ENCODE measurements at places on chromosomes 3 and 15. TPM values are rescaled to one million over a fixed set of nuclear protein-coding genes. Genes with fewer than 3 reads are reported as not detected.

GRCh38 chr15:41465822-41466421, 27.8 kb upstream of the ITPKA start:
- peaks cover 79% of the 10 kb centered on the region for H3K36me3 ChIP-seq
- H3K4me1 ChIP-seq, result no peaks in the 10 kb centered on the region
- no peak overlapping the region for H3K27ac ChIP-seq

The UBE2E2 gene
- total RNA-seq, result 47.2 TPM

The CRTAP gene
- 95.1 TPM for total RNA-seq

The FAM3D gene
- 0.16 TPM for total RNA-seq

- peaks cover 4% of the 10 kb centered on the region for H3K36me3 ChIP-seq
- no peaks in the 10 kb centered on the region for H3K4me1 ChIP-seq
- no peak overlapping the region for H3K4me3 ChIP-seq
- H3K27me3 ChIP-seq, result no peaks in the 10 kb centered on the region
Observed at GRCh38 chr15:100483370-100483769, 45.4 kb downstream of the CERS3 start.

- no peaks in the 10 kb centered on the region for H3K27me3 ChIP-seq
- H3K4me1 ChIP-seq, result peaks cover 16% of the 10 kb centered on the region
- H3K27ac ChIP-seq, result peak overlapping the region; percentile 68
Observed at GRCh38 chr3:57068437-57069089, 8.1 kb downstream of the SPATA12 start.

The TTLL13 gene
- total RNA-seq, result 0.19 TPM

DNA sequence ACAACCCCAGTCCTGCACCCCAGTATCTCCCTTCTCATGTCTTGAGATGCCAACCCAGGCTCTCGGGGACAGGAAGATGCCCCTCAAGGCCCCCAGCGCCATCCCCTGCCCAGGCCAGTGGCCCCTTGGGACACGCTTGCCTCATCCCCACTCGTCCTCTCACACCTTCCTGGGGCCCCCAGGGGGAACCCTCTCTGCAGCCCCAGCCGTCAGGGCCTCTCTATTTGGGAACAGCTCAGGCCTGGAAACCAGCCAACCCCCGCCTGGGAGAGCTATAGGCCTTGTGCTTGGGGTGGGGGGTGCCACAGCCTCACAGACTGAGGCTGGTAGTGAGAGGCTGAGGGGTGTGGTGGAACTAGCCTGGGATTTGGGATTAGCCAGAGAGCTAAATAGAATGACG, 7.8 kb downstream of the LINGO1 start:
- H3K4me1 ChIP-seq, result no peaks in the 10 kb centered on the region
- H3K27me3 ChIP-seq, result peaks cover 3% of the 10 kb centered on the region
- no peak for DNase-seq
- H3K4me3 ChIP-seq, result no peak overlapping the region

The PCOLCE2 gene
- 74.3 TPM for total RNA-seq

DNA sequence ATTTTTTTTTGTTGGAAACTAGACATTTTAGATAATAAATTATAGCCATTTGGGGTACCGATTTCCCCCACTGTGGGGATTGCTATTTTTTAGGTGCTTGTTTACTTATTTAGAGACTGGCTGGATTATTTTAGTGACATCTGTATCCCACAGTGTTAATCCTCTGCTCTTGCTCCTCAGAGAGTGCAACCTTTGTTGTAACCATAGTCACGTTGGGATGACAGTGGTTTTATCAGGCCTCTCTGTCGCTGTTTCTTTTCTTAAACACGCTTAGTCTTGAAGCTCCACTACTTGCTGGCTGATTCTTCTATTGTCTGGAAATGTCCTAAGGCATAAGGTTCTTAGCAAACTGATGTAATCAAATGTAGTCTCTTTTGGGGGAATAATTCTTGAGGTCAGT, 451.6 kb upstream of the SEMA6D start:
- H3K4me1 ChIP-seq, result no peaks in the 10 kb centered on the region
- no peaks in the 10 kb centered on the region for H3K36me3 ChIP-seq
- no peak for DNase-seq
- H3K4me3 ChIP-seq, result no peak overlapping the region
- H3K27me3 ChIP-seq, result no peaks in the 10 kb centered on the region

The GOLGA6L4 gene
- 1.1 TPM for total RNA-seq

DNA sequence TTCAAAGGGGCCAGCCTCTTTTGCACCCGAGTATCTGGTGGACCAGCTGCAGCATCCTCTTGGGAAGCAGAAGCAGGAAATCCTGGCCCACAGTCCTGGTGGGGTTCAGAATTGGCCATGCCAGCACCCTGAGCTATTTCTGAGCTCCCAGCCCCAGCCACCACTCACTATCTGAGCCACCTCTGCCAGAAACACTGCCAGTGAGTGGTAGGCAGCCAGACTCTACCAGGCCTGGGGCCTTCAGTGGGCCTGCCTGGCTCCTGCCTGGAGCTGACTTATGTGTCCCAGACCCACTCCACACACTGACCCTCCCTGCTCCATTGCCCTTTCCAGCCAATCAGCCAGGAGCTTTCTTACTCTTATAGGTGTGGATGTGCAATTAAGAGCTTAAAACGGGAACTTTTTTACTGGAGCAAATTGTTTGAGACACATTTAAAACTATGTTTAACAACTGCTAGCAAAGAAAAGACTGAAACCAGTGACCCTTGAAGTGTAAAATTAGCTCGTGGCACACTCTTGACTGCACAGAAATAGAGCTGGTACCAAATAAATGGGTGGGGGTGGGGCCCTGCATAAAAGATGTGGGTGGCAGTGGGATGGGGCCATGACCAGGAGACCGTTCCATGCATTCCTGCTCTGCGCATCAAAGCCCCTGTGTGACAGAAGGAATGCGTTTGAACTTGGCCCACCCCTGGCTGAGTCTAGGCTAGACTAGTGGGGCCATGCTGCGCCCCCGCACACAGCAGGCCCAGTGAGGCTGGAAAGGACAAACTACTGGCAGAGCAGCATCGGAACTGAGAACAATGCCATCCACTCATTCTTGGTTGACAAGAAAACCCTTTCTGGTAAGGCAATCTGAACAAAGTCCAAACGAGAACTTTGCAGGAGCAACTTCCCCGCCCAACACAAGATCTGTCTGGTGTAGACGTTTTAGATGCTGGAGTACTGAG, 48.0 kb downstream of the CTNNB1 start:
- H3K27me3 ChIP-seq, result no peaks in the 10 kb centered on the region
- DNase-seq, result peak; percentile 37
- H3K27ac ChIP-seq, result peak overlapping the region; percentile 21
- peaks cover 41% of the 10 kb centered on the region for H3K4me1 ChIP-seq

GRCh38 chr3:121793078-121793477, 41.8 kb downstream of the IQCB1 start:
- no peaks in the 10 kb centered on the region for H3K27me3 ChIP-seq
- H3K4me3 ChIP-seq, result no peak overlapping the region
- no peaks in the 10 kb centered on the region for H3K4me1 ChIP-seq
- no peak overlapping the region for H3K27ac ChIP-seq
- no peak for DNase-seq

The CACNA2D3 gene
- total RNA-seq, result 21.2 TPM

DNA sequence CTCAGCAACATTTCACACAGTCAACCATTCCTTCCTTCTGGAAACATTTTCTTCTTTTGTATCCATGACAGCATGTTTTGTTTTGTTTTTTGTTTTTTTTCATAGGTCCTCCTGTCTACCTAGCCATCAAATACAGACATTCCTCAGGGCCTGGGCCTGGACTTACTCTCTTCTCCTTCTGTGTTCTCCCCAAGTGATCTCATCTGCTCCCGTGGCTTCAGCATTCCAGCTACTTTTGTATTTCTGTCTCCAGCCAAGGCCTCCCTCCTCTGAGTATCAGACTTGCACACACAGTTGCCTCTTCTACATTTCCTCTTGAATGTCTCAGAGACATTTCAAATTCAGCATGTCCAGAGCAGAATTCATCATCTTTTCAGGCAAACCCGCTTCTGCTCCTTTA, 82.4 kb downstream of the HCN4 start:
- peaks cover 25% of the 10 kb centered on the region for H3K4me1 ChIP-seq
- DNase-seq, result no peak
- no peak overlapping the region for H3K27ac ChIP-seq
- H3K36me3 ChIP-seq, result peaks cover 37% of the 10 kb centered on the region

GRCh38 chr3:184761075-184761841, 49.4 kb upstream of the MAGEF1 start:
- DNase-seq, result peak; percentile 34
- H3K4me3 ChIP-seq, result no peak overlapping the region
- peaks cover 34% of the 10 kb centered on the region for H3K4me1 ChIP-seq
- H3K27ac ChIP-seq, result no peak overlapping the region

DNA sequence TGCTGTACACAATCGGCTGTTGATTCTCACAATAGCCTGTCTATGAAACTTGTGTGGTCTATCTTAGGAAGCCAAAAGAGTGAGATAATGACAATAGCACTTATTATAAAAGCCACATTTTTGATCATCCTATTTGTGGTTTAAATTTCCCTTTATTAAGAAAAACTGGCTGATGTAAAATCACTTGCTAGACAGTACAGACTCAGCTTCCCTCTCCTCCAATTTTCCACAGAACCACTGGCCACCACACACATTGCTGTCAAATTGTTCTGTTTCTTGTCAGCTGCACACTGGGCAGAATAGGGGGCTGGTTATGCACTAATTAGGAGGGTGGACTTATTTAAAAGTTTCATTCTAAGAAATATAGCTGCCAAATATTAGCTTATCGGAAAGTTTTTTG, 425.9 kb downstream of the EPHA3 start:
- no peak overlapping the region for H3K4me3 ChIP-seq
- DNase-seq, result no peak
- no peak overlapping the region for H3K27ac ChIP-seq
- H3K27me3 ChIP-seq, result no peaks in the 10 kb centered on the region
- H3K36me3 ChIP-seq, result no peaks in the 10 kb centered on the region

DNA sequence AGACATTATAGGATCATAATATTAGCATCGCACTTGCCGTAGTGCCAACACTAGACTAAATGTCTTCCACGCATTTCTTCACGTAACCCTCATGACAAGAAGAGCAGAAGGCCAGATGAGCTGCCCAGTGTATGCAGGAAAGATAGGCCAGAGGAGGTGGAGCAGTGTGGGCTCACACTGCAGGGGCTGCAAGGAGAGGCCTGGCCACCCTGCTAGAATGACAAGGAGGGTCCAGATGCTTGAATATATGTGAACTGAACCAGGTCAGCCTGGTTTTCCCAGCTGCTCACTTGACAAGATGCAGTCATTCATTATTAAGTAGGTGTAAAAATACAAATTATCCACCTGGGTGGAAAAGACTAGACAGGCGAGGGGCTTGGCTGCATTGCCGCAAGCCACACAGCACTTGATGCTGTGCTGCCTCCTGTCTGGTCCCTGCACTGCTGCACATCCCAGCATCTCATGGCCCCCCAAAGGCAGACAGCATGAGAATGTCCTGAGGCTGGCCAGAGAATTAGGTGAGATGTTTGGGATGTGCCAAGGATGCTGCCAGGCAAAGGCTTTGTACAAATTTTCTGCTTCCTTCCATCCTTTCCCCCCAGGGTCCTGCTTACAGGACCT, 115.2 kb downstream of the NTRK3 start:
- H3K27me3 ChIP-seq, result peaks cover 11% of the 10 kb centered on the region
- H3K27ac ChIP-seq, result no peak overlapping the region
- H3K4me1 ChIP-seq, result no peaks in the 10 kb centered on the region
- no peaks in the 10 kb centered on the region for H3K36me3 ChIP-seq

The CFAP100 gene
- not detected for total RNA-seq

The CDC25A gene
- total RNA-seq, result 0.52 TPM

- H3K4me1 ChIP-seq, result no peaks in the 10 kb centered on the region
- H3K4me3 ChIP-seq, result no peak overlapping the region
- no peak for DNase-seq
- no peak overlapping the region for H3K27ac ChIP-seq
- no peaks in the 10 kb centered on the region for H3K36me3 ChIP-seq
- H3K27me3 ChIP-seq, result peaks cover 49% of the 10 kb centered on the region
Observed at GRCh38 chr3:44047796-44048195, 193.9 kb upstream of the TOPAZ1 start.

GRCh38 chr3:10547413-10547812, 42.0 kb upstream of the ATP2B2 start:
- peaks cover 11% of the 10 kb centered on the region for H3K4me1 ChIP-seq
- H3K36me3 ChIP-seq, result no peaks in the 10 kb centered on the region
- no peak overlapping the region for H3K4me3 ChIP-seq
- H3K27me3 ChIP-seq, result peaks cover 27% of the 10 kb centered on the region
- DNase-seq, result no peak

DNA sequence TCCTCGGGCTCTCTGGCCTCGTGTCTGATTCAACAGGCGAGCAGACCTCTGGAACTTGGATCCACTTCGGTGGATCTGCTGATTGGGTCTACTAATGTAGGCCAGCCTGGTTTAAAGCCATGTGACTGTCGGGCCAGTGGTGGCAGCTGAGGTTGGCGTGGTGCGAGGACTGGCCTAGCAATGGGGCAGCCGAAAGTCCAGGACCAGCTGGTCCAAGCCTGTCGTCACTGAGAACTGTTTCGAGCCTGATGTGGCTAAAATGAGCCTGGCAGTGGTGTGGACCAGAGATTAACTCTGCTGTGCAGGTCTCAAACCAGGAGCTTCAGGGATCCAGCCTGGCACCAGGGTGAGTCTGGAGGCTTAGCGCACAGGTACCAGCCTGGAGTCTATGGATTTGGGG, 56.4 kb upstream of the ROBO1 start:
- no peak overlapping the region for H3K4me3 ChIP-seq
- no peaks in the 10 kb centered on the region for H3K36me3 ChIP-seq
- H3K27ac ChIP-seq, result no peak overlapping the region
- DNase-seq, result no peak
- no peaks in the 10 kb centered on the region for H3K4me1 ChIP-seq

The GDPGP1 gene
- 15.5 TPM for total RNA-seq

GRCh38 chr15:26971271-26972018, 464 bp downstream of the GABRG3 start:
- H3K4me3 ChIP-seq, result peak overlapping the region; percentile 40
- no peaks in the 10 kb centered on the region for H3K36me3 ChIP-seq
- H3K4me1 ChIP-seq, result no peaks in the 10 kb centered on the region
- peaks cover 80% of the 10 kb centered on the region for H3K27me3 ChIP-seq
- no peak for DNase-seq

DNA sequence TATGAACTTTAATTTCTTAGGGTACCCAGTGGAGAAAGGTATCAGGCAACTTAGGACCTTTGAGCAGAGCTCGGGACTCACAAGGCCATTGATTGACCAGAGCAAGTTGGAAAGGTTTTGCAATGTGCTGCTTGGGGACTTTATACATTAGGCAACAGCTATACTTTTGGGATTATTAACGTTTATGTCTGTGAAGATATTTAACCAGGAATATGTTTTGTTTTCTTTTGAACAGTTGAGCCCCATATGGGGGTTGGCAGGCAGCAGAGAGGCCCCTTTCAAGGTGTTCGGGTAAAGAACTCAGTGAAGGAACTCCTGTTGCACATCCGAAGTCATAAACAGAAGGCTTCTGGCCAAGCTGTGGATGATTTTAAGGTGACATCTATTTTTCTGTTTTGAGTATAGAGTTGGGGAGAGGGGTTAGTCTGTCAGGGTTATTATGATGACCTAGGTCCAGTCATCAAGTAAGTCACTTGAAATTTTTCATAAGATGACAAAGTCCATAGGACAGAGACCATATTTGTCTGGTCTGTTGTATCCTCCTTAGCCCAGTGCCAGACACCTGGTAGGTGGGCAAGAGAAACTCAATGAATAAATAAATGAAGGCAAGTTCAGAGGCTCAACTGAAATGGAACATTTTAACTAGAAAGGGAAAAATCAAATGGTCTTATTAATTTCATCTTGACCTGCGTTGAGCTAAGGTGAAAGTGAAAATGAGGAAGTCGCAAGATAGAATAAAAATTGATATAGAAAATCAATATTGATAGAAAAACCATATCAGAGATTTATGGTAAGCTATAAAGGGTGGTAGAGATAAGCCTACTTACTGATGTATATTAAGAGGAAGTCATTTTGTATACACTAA, 2.8 kb downstream of the NFKBIZ start:
- H3K27me3 ChIP-seq, result no peaks in the 10 kb centered on the region
- peak overlapping the region; percentile 95 for H3K4me3 ChIP-seq
- peak overlapping the region; percentile 99 for H3K27ac ChIP-seq
- peaks cover 53% of the 10 kb centered on the region for H3K36me3 ChIP-seq
- no peak for DNase-seq
- peaks cover 75% of the 10 kb centered on the region for H3K4me1 ChIP-seq

Measured in left ventricle myocardium inferior (tissue), 1 donor.